Fibroblast of skin of back (primary cell): ENCODE measurements at places on chromosomes 7 and 10.

- DNase-seq: no peak
Observed at GRCh38 chr10:119705434-119705831, 20.4 kb upstream of the INPP5F start.

GRCh38 chr7:98200364-98200763, 10.9 kb upstream of the BHLHA15 start:
- no peak for DNase-seq

GRCh38 chr7:123230147-123230546, 30.4 kb upstream of the SLC13A1 start:
- no peak for DNase-seq

- no peak for DNase-seq
Observed at GRCh38 chr7:80642871-80643270, 4.4 kb downstream of the CD36 start.

GRCh38 chr7:157739650-157740049, 402.8 kb downstream of the DNAJB6 start:
- DNase-seq: no peak

DNA sequence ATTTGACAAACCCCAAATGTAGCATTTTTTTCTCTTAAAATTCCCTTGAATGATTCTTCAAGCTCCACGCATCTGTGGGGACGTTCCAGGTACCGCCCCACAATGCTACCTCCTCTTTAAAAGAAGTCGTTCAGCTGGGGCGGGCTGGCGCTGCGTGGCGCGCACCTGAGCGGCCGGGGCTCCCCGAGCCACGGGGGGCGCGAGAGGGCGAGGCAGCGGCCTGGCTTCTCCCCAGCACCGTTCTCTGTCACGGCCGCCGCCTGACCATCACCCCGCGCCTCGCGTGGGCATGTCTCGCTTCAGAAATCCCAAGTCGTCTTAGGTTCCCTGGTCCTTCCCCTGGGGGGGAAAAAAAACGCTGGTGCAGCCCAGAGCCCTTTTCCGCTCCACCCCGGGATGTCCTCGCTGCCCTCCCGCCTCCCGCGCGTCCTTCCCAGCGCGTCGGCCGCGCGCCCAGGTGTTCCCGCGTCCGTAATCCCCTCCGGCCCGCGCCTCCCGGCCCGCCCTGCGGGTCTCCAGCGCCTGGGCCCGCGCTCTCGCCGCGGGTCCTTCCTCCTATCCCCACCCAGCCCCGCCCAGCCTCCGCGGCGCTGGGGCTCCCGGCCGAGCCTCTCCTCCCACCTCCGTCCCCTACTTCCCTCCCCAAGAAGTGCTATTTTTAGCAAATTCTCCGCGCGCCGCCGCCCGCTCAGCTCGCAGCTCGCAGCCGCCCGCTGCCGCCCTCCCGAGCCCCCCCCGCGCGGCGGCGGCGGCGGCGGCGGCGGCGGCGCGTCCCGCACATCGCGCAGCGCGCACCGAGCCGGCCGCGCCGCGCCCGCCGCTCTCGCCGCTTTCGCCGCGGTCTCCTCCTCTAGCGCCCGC, 58.7 kb upstream of the PRPS1L1 start:
- peak; percentile 47 for DNase-seq

- peak; percentile 24 for DNase-seq
Observed at GRCh38 chr7:69597278-69598076, 798 bp upstream of the AUTS2 start.

DNA sequence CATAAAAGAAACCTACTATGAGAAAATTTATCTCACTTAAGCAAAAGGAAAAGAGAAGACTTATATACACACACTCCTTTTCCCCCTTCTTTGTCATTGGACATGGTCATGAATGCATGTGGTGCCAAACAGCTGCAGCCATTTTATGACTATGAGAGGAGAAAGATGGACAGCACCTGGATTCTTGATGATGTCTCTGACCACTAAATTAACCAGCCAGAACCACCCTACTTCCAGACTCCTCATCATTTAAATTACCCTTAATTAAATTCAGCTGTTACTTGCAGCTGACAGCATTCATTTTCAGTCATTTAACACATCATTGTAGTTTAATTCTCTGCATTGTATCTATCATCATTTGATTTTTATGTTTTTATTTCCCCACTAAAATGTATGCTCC, 379.0 kb upstream of the HPS1 start:
- DNase-seq: no peak

DNA sequence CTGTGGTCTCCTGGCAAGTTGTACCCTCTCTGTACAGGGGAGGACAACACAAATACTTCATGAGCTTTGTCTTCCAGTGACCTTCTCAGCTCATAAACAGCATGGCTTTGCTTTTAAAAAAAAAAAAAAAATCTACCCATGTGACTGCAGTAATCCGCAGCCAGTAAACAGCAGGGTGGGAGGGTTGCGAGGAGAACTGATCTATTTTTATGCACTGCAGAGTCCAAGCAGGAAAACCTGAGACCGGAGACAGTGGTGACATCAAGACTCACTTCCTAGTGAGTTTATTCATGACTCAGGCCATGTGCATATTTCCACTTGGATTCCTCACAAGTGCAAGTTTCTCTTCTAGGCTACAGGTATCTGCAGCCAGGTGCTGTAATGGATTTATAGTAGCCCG, 127.9 kb downstream of the NRF1 start:
- peak; percentile 22 for DNase-seq

DNA sequence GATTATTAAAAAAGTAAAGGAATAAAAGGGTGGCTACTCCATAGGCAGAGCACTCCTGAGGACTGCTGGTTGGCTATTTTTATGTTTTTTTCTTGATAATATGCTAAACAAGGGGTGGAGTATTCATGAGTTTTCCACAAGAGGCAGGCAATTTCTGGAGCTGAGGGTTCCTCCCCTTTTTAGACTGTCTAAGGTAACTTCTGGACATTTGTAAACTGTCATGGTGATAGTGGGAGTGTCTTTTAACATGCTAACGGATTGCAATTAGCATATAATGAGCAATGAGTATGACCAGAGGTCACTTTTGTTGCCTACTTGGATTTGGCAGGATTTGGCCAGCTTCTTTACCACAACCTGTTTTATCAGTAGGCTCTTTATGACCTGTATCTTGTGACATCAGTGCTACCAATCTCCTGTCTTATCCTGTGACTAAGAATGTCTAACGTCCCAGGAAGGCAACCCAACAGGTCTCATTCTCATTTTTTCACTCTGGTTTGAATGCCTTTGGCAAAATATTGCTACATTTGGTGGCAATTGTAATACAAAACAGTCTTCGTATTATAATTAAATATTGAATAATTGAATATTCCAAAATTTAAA, 587.8 kb upstream of the POM121L12 start:
- DNase-seq: no peak

GRCh38 chr10:79082631-79083596, 14.1 kb downstream of the ZMIZ1 start:
- no peak for DNase-seq

DNA sequence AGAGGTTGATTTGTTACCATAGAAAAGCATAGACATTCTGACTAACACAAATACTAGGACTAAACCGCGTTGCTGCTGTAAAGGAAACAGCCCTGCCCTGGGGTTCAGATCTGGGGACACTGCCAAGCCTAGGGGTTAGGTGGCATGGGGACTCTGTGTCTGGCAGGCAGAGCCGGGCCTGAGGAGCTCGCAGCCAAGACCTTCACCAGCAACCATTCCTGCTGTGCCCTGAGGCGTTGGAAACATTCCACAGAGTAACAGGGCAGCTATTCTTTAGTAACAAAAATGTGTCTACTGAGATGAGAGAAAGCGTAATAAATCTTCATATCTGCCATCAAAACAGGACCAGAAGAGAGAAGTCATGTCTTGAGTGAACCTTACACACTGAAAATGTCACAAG, 280.5 kb downstream of the POM121L12 start:
- no peak for DNase-seq

DNA sequence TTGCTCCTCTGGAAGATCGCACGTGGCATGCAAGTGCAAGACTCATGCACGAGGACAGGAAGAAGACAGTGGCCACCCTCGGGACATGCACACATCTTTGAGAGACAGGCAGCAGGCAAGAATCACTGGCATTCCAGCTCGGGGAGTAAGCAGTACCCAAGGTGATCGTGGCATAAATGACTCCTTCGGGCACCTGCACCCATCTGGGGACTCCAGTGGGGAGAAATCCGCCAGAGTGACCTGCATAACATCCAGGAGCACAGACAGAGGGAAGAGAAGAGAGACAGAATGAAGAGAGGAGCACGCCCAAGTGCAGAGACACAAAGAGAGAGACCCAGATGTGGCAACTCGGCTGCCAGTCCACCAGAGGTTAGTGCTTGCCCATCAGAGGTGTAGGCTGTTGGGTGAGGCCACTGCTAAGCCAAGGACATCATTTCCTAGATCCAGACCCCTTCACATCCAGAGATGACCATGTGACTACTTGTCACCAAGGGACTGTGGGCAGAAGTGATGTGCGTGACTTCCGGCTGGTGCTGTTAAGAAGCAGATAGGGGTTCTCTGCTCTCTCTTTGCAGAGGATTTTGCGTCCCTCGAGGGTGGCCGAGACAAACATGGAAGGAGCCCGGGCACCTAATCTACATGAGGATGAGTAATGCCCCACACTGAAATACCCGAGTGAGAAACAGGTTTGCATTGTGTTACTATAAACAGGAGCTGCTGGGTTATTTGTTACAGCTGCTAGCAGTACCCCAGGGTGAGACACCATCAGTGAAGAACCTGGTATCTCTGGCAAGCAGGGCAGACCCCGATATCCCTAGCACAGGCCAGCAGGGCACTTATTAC, 80.6 kb downstream of the VWA2 start:
- DNase-seq: no peak

DNA sequence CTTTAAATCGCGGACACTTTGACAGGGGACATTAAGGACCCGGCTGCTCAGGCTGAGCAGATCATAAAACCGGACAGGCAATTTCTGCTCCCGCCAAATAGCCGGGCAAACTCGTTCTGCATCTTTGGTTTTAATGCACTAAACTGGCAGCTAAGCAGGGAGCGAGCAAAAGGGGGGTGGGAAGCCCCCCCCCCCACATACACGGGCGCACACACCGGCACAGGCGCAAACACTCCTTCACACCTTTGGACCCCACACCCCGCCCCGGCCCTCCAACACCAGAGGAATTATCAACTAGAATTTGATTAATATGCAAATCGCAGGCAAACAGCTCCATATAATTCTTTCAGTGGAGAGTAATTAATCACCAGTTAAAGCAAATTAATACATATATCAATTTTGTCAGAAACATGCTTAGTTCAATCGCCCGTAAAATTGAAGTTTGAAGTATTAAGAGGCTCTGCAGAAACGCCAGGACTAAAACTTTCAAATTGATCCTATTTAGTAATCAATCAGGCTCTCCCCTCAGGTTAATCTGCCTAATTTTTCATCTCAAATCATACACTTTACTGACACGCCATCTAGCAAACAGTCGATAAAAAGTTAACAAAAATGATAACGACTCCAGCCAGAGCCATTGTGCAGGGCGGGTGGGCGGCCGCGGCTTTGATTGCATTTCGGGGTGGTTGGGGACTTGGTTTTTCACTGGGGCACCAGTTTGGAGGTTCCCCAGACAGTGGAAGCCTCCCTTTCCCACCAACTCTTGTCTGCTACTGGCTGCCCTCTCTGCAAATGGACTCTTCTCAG, 9.9 kb downstream of the LBX1 start:
- DNase-seq: no peak

GRCh38 chr7:48154792-48155413, 16.4 kb upstream of the ABCA13 start:
- peak; percentile 54 for DNase-seq

GRCh38 chr10:24209946-24210491, 1.1 kb downstream of the KIAA1217 start:
- peak; percentile 67 for DNase-seq

DNA sequence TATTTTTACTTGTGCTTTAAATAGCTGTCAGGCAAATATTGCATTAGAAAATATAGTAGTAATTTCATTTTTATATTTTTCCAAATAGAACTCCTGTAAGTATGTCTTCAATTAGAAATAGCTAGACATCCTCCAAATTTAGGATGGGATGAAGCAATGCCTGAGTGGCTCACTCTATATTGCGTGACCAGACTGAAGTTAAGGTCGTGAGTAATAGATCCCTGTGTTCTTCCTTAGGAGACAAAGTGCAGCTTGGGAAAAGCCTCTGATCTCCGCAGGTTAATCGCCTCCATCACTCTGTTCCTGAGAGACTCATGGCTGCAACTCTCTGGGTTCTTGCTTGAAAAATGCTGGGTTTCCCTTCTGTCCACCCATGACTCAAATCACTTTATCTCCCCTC, 484.8 kb upstream of the ANKRD30A start:
- DNase-seq: no peak

DNA sequence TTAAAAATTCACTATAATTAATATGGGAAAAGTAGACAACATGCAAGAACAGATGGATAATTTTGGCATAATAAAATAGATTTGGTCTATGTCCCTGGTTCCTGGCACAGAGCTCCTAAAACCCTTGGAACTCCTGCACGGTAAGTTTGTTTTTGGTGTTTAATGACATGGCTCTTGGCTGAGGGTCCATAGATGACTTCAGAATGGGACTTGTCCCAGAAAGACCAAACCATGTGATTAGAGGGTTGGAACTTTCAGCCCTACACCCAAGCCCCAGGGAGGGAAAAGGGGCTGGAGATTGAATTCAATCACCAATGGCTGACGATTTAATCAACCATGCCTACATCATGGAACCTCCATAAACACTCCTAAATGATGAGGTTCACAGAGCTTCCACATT, 12.6 kb upstream of the GSDME start:
- DNase-seq: no peak

DNA sequence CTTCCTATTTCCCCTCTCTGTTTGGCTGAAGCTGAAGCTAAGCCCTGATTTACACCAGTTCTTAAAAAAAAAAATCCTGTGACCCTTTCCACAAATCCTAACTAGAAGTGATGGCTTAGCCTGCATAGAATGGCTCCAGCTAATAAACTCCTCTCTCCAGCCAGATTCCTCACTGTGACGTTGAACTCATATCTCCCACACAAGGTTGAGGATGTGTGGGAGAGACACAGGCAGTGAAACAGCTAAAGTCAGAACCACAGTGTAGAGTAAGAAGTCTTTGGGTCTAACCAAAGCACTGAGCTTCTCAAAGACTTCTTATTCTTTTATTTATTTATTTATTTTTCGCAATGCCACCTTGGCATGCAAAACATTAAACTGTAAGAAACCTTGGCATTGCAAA, 268.3 kb downstream of the SNX13 start:
- no peak for DNase-seq

DNA sequence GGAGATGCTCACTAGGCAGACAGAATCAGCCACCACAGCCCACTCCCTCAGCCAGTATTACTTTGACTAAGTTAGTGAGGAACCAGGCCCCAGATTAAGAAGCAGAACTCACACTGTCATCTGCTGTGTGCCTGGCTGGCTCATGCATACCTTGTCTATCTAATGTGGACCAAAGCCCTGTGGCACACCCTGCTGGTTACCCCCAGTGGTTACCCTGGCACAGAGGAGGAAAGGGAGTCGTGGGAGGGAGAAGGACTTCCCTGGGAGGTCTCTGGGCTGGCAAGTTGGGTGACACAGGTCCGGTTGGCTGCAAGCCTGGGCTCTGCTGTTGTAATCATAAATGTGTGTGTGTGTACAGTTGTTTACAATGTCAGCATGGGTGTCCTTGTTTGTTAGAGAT, 7.5 kb upstream of the SH2D4B start:
- peak; percentile 19 for DNase-seq
